Activated T-cell treated with anti-CD3 and anti-CD28 coated beads, Interleukin-2, amount 50 U/mL, for 72 hours (primary cell): ENCODE measurements at places on chromosomes 4 and X.

GRCh38 chrX:109843963-109844751, 111.1 kb upstream of the ACSL4 start:
- DNase-seq: no peak

- no peak for DNase-seq
Measured at GRCh38 chr4:74456849-74457395, 12.0 kb downstream of the AREG start.

GRCh38 chrX:13694983-13695382, 6.1 kb downstream of the RAB9A start:
- no peak for DNase-seq

GRCh38 chr4:53456178-53456577, 78.7 kb downstream of the FIP1L1 start:
- no peak for DNase-seq

DNA sequence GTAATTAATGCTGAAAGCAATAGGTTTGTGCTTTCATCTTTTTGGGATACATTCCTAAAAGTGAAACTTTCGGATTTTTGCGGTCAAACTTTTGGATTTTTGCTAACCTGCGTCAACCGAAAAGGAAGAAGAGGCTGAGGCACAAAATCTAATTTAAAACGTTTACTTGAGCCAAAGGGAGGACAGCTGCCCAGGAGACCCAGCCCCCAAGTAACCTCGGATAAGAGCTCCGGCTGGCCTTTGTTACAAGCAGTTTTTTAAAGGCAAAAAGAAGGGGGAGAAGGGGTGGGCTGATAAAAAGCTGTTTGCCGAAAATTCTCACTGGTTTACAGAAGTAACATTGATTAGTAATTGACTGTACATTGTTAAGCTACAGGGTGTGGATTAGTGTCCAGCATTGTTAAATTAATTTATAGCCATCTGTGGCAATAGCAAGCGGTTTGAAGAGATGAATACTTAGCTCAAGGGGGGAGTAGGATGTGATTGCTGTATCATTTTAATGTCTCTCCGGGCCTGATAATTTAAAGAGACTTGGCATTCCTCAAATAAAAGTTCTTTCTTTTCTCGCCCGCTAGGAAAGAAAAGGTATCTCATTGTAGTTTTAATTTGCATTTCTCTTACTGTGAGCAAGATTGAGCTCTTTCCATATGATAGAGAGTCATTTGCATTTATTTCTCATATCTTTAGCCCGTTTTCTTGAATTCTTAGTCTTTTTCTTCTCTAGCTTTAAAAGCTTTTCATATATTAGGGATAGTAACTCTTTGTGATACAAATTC, 59.1 kb upstream of the USP9X start:
- no peak for DNase-seq

DNA sequence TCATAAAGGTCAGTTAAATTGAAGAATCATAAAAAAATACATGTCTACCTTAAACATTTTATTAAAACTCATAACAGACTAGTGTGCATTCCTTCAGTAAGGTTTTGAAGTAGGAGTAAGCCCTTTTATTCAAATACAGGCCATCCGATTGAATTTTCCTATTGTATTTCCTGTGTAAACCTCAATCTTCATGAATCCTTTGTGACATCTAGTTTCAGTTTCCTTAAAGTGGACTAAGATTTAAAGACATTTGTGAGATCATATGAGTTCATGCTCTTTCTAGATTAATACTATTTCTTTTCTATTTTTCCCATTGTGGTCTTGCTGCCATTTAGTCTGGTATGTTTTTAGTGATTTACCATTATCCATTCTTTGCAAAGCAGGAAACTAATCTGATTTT, 644.7 kb upstream of the BOD1L1 start:
- no peak for DNase-seq

DNA sequence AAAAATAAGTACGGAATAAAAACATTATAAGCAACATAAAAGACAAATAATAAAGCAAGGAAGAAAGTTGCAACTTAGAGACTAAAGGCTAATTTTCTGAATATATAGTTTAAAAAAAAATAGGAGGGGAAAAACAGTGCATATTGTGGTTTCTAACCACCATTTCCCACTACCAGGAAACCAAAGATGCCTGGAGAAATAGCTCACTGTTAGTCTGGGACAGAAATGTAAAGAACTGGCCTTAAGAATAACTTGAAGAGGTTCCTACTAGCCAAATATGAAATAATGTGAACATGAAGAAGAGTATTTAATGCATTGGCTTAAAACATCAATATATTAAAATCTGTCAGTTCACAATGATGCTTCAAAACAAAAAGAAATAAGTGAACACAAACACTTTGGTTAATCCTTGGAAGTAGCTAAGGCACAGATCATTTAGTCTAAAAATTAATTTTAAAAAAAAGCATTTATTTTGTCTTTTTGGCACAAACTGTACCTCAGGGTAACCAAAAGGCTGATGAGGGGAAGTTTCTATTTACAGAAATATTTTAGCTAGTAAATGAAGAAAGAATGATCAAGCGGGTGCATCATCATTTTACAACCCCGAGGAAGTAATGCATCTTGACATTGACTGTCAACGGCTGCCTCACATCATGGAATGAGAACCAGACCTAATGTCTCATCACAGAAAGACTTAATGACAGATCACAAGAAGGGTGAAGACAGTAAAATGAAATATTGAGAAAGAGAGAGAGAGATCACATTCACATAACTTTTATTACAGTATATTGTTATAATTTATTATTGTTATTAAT, 297.2 kb upstream of the LDB2 start:
- DNase-seq: no peak

DNA sequence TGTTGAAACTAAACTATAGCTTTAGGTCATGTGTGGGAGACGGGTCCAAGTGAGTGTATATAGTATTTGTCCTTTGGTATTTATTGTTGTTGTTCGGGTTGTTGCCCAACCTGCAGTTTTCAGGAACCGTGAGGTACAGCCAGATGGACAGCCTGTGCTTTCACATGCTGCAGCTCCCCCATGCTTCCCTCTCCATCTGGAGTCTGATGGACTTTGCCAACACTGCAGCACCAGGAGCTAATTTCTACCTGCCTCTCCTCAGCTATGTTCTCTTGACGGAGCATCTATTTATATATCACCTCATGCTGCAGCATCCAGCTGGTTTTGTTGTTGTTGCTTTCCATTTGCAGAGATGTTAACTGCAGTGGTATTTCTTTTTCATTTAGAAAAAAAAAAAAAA, 80.1 kb downstream of the TLL1 start:
- DNase-seq: no peak

DNA sequence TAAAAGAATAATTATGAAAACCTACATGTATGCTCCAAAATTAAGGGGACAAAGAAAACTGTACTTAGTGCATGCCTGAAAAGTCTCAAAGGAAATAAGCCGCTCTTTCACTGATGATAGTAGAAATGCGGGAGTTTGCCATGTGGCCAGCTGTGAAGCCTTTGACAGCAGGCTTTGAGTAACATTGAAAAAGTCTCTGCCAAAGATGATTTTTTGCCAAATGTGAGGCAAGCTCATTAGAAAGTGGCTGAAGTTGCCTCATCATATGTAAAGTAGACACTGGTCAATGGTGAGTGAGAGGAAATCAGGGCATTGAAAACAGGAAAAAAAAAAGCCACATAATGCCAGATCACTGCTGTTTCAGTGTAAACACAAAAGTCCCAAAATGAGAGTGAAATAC, 2360.1 kb downstream of the PCDH7 start:
- DNase-seq: no peak

DNA sequence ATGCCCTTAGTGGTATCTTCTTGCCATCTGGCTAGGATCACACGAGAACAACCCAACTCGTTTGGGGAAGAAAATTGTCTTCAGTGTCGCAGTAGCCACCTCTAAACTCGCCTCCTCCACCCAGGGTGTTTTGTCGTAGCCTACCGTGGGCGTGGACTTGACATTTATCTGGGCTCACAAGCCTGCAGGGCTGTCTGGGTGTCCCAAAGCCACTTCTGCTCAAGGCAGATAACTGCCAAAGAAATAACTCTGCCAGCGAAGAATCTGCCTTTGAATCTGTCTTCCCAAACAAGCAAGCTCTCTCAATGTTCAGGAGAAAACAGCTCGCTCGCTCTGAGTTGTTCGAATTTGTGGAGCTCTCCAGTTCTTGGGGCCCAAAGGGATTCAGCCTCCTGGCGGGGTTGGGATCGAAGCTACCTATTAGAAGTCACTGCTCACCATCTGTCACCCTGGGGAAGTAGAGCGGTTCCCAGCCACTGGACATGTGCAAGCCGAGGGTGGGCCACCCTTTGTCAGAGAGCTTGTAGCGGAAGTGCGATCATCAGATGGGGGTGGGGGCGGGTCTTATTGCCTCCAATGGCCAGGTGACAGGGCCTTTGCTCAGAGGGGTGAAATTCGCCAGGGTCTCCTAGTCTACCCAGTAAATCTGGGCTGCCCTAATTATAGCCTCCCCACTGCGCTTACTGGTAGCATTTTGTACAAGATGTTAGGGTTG, 14.8 kb downstream of the BLOC1S4 start:
- DNase-seq: no peak

- no peak for DNase-seq
Measured at GRCh38 chrX:16930392-16930791, 16.1 kb upstream of the REPS2 start.

DNA sequence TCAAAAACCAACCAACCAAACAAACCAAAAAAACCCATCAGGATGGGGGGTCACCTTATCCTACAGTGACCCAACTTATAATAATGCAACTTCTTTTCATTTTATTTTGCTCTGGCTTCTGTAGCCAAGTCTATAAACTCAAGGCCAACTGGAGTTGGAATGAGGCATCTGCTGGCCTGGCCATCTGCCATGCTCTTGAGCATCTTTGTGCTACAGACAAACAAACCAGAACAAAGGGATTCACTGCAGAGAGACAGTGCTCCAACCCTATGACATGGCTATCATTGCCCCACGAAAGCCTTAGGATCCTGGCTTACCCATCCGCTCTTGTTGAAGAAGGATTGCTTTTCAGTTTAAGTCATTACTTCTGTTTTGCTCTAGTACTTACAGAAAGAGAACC, 49.2 kb upstream of the SCRG1 start:
- no peak for DNase-seq

DNA sequence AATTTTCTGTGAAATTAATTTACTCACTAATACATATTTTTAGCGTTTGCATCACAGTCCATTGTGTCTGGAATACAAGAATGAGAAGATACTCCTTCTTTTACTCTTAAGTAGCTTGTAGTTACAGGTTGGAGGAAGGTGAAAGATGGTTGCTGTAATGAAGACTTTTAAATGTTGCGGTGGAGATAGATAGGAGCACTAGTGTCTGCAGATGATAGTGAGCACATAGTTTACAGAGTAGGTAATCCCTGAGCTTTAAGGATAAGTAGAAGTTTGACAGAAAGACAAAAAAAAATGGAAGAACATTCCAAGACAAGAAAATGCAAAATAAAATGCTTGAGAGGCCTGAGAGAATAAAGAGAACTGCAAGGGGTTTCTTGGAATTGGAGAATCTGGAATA, 5.4 kb upstream of the SLC39A8 start:
- no peak for DNase-seq

DNA sequence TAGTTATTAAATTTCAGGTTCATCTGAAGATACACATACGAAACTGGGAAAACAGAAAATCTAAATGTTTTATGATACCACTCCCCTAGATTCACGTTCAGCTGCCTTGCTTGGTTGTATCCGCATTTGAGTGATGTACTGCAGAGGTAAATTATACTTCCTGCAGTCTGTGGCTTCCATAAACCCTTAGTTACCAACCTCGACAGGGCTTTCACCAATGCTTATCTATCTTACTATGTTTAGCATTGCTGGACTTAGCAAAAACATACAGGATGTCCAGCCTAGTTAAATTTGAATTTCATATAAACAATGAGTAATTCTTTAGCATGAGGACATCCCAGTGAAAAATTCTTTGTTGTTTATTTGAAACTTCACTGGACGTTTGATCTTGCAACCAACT, 108.8 kb downstream of the TMA16 start:
- no peak for DNase-seq

- DNase-seq: no peak
Measured at GRCh38 chr4:103786014-103786413, 66.2 kb upstream of the TACR3 start.

- DNase-seq: no peak
Measured at GRCh38 chr4:76458825-76459224, 23.8 kb downstream of the SHROOM3 start.

- DNase-seq: no peak
Measured at GRCh38 chr4:123452616-123453015, 56.0 kb downstream of the SPRY1 start.

DNA sequence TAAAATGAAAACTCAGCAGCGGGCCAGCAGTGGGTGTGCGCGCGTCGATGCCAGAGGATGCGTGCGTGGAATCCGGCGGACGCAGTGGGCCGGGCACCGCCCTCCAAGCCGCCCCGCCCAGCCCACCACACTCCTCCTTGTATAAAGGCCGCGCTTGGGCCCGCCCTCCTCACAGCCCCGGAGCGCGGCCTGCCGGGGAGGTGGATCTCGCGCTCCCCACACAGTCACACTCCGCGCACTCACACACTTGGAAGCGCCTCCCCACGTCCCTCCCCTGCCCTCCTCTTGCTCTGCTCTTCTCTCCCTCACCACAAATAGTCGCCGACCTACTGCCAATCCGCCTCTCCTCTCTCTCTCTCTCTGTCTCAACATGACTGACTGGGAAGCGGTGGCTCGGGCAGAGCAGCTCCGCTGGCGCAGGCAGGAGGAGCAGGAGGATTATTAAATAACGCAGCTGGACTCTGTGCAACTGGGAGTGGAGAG, at the start of gene CCSER1:
CCSER1 (plus strand) TSS at position 172 of the 483 bp plus-strand sequence.
- peak; percentile 31 for DNase-seq

- no peak for DNase-seq
Measured at GRCh38 chrX:85375333-85375738, 4.1 kb downstream of the POF1B start.

DNA sequence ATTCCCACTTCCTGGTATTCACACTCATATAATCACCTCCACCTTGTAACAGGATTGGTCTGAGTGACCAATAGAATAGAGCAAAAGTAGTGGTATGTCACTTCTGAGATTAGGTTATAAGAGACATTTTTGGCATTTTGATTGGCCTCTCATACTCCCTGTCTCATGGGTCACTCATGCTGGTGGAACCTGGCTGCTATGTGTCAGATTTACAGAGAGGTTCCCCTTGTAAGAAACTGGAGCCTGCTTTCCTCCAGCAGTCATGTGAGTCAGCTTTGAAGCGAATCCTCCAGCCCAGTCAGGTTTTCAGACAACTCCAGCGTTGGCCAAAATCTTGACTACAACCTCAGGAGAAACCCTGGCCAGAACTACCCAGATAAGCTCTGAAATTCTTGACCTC, 2.6 kb upstream of the OTUD4 start:
- DNase-seq: no peak

DNA sequence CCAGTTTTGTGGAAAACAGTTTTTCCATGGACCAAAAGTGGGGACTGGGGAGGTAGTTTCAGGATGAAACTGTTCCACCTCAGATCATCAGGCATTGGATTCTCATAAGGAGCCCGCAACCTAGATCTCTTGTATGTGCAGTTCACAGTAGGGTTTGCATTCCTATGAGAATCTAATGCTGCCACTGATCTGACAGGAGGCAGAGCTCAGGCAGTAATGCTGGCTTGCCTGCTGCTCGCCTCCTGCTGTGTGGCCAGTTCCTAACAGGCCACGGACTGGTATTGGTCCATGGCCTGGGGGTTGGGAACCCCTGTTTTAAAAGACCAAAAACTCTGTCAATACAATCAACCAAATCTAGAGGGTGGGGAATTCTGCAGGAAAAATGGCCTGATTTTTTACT, 100.0 kb upstream of the EOLA2 start:
- DNase-seq: no peak

GRCh38 chr4:141311246-141312204, 90.8 kb downstream of the ZNF330 start:
- no peak for DNase-seq
